Astrocyte (in vitro differentiated cells and primary cell): ENCODE measurements at places on chromosomes 12 and 14. TPM values are rescaled to one million over a fixed set of nuclear protein-coding genes. Genes with fewer than 3 reads are reported as not detected.
A peak's percentile ranks its signal among the peaks of the same experiment; 100 is the strongest.

Gene NEUROD4
- not detected in 2 replicates for total RNA-seq

GRCh38 chr12:82694970-82695369, 8.3 kb downstream of the TMTC2 start:
- peak; percentile 35 for DNase-seq

DNA sequence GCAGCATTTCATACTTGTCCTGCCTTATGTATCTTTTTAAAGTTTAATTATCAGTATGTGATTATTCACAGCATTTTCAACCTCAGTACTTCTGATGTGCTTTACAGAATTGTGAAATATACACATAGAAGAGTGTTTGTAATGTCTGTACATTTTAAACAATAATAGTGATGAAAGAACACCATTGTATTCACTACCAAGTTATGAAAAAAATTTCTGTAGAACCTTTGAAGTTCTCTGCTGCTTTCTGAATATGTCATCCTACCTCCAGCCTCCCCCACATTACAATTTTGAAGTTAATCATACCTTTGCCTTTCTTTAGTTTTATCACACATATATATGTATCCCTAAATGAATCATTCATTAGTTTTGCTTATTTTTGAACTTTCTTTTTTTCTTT, 24.8 kb downstream of the FRMD6 start:
- no peak for DNase-seq

- DNase-seq = no peak
Observed at GRCh38 chr12:64883264-64884163, 59.1 kb downstream of the TBC1D30 start.

- DNase-seq = peak; percentile 11
Observed at GRCh38 chr14:30129807-30130206, 202.2 kb upstream of the PRKD1 start.

DNA sequence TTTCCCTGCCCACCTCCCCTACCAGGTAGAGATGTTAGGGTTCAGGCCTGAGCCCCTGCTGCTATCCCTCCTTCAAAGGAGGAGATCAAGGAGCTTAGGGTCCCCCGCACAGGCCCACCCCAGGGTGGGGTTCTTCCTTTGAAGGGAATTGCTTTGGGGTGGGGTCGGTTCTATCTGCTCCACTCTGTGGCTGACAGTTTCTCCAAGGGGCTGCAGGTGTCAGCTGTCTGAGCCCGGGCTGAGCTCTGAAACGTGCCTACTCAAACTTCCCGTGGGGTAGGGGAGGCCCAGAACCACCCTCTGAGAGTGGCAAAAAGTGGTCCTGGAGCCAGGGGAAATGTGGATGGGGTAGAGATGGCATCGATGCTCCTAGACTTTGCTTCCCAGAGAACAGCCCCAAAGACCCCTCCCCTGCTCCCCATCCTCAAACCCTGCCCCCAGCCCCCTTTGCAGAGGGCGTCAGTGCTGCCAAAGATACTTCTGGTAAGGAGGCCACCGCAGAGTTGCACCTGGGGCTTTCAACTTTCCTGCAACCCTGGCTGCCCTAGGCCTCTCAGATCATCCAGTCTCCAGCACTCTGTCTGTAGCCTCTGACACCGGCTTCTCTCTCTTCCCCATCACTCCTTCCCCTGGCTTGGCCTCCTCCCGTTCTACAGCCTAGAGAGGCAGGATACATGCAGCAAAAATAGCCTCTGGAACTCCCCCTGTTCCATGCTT, 6.3 kb upstream of the CD4 start:
- DNase-seq = no peak
